ENCODE measurements at places on chromosomes 13 and 19. TPM values are rescaled to one million over a fixed set of nuclear protein-coding genes. Genes with fewer than 3 reads are reported as not detected.

POGLUT2 gene
- total RNA-seq: 2.5 TPM

CCNE1 gene
- total RNA-seq: 4.5 TPM

GCDH gene
- total RNA-seq: 28.5 TPM

C5AR1 gene
- total RNA-seq: 1.3 TPM

FNDC3A gene
- 30.7 TPM for total RNA-seq

SIGLEC11 gene
- not detected for total RNA-seq

FXYD7 gene
- not detected for total RNA-seq

IZUMO4 gene
- 5.9 TPM for total RNA-seq

KLK14 gene
- 6.6 TPM for total RNA-seq

DNA sequence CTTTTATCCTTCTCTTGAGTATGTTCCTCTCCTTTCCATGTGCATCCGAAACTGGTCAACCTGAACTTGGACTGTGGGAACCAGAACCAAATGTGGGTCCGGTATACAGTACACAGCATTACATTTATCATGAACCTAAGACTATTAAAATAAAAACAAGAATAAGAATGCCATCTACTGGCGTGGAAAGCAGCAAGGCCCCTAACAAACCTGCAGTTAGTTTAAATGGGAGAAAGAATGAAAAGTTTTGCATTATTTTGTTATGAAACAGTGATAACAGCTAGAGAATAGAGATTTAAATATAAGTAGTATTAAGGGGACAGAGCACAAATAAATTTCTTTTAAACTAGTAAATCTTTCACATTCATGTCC is 159.5 kb downstream of the RBM26 start:
- no peak for DNase-seq

- no peak for DNase-seq
Measured at GRCh38 chr13:62280590-62280989, 864.9 kb upstream of the PCDH20 start.

GRCh38 chr19:46408664-46409039 is 4.7 kb downstream of the CCDC8 start:
- no peak for DNase-seq

DNA sequence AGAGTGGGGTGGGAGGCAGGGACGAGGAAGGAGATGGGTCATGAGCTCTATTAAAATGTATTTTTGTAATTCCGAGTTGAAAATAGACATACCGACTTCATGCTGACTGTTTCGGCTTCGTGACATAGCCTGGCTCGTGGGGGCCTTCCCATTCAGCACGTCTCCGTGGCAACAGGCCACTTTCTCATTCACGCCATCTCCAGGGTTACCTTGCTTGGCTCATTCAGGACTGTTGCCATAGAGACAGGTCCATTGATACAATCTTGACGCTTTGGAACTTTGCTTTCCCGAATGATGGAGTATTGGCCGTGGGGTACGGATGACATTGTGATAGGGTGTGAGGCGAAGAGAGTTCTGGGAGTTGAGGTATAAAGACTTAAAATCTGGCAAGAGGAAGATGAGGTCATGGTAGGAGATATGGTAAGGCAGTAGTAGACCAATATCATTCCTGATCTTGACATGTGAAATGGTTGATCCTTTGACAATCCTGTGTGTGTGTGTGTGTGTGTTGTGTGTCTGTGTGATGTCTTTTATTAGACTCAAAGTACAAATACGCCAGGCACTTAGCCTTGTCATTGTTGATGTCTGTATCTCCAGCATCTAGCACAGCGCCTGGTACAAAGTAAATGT is 97.3 kb downstream of the CACNA1A start:
- no peak for DNase-seq

- no peak for DNase-seq
Measured at GRCh38 chr19:34120141-34120540, 52.2 kb upstream of the LSM14A start.

GRCh38 chr19:1418951-1419738 is 11.8 kb downstream of the DAZAP1 start:
- no peak for DNase-seq

- no peak for DNase-seq
Measured at GRCh38 chr19:6217752-6218334, 61.9 kb downstream of the MLLT1 start.

DNA sequence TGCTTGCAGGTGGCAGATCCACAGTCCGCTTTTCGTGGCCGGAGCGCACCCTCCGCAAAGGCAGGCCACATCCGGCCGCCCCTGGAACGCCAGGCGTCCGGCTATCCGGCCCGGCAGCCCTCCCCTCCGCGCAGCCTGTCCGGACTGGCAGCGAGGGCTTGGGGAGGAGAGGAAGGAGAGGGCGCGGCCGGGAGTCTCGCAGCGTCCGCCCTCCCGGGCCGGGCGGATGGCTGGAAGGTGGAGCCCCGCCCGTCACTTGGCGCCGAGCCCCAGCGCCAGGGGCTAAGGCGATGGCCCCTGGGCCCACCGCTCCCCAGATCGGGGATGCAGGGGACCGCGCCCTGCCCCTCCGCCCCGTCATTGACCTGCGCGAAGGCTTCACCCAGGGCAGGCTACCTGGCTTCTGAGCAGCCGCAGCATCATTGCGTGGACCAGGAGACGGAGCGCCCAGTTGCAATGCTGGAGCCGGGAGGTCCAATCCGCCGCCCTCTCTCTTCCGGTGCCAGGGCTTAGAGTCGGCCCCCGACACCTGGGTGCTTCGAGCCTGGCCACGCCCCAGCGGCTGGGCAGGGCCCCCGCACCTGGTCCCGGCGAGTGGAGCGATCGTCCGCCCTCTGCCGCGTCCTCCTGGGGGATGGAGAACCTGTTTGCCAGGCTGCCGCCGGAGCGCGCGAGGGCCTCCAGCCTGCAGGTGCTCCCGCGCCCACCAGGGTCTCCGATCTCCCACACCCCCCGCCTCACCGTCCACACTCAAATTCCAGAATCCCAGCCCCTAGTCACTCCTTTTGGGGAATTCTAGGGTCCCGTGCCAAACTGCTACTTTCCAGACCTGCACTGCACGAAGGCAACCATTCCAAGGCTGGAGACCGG is at the start of gene FUT1:
TSS of gene FUT1 (minus strand) at position 146 of the 870 bp plus-strand sequence. CDS start 1,360 bp downstream, outside the sequence.
- no peak for DNase-seq

DNA sequence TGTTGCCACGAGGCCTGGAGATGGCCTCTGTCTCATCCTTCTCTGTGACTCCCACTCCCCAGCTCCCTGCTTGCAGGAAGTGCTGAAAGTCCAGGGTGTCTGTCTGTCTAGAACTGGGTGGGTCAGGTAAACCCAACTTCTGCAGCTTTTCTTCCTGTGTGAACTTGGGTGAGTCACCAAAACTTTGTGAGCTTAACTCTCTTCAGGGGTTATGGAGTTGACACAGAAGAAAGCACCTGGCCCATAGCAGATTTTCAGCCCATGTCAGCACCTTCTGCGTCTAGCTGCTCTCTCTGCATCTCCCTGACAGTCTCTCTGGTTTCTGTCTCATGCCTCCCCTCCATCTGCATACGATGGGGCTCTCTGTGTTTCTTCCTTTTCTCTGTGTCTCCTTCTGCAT is 4.2 kb upstream of the CACNG7 start:
- DNase-seq: no peak

- DNase-seq: no peak
Measured at GRCh38 chr13:41764558-41764957, 196.4 kb downstream of the VWA8 start.

- DNase-seq: no peak
Measured at GRCh38 chr13:102724923-102725322, 30.1 kb upstream of the METTL21C start.

DNA sequence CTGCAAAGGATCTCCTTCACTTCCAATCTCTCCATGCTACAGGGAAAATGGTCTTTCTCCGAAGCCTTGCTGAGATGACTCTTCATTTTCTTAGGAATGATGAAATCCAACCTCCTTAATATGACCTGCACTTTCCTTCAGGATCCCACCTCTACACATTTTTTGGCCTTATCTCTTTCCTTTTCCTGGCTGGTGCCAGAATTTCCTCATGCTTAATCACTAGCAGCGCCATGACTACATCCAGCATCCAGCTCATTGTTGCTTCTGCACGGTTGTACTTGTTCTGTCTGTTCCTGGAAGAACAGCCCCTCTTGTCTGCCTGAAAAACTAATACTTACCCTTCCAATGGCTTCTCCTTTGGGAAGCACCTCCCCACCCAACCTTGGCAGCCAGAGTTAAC is 68.4 kb downstream of the TEX26 start:
- DNase-seq: no peak

GRCh38 chr13:73336773-73337172 is 278.0 kb downstream of the KLF5 start:
- no peak for DNase-seq

- DNase-seq: no peak
Measured at GRCh38 chr13:91158017-91158395, 189.5 kb upstream of the MIR17HG start.

DNA sequence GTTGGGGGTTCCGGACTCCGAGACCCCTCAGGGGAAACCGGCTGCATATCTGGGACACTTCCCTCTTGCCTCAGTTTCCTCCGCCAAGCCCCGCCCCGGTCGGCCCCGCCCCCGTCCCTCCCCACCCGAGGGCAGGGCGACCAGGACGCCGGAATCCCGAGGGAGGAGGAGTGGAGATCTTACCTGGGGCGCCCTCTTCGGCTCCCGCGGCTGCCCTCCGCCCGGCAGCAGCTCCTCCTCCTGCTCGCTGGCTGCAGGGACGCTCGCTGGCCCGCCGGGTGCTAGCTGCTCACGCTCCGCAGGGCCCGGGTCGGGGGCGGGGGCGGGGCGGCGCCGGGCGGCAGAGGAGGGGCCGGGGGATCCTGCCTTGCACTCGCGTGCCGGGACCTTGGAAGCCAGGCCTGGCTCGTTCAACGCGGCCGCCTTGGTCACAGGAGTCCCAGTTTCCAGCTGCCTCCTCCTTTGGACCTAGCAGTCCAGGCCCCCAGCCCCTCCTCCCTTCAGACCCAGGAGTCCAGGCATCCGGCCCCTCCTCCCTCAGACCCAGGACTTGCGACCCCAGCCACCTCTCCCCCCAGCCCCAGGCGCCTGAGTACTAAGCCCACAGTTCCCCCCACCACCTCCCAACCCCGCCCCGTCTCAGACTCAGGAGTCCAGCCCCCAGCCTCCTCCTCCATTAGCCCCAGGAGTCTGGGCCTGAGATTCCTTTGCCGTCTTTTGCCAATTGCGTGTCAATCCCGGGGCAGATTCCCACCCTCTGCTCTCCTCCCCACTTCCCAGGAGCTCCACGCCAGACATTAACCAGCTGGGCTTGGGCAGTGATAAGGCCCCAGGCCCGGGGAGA is at the start of gene NTF4:
TSS of gene NTF4 (minus strand) at position 51 of the 844 bp plus-strand sequence. CDS start 2,821 bp downstream, outside the sequence.
- DNase-seq: no peak

- DNase-seq: no peak
Measured at GRCh38 chr13:41231786-41232185, 31.6 kb downstream of the MTRF1 start.

DNA sequence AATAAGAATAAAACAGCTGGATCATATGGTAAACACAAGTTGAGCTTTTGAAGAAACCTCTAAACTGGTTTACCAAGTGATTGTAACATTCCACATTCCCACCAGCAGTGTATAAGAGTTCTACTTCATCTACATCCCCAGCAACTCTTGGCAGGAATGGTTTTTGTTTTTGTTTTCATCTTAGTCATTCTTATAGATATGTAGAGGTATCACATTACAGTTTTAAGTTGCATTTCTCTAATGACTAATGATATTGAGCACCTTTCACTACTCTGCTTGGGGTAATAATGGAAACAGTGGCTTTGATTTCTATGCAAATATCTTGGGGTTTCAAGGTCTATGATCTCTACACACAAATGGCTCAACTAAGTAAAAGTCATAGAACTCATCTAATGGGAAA is 614.5 kb downstream of the TBC1D4 start:
- no peak for DNase-seq

DNA sequence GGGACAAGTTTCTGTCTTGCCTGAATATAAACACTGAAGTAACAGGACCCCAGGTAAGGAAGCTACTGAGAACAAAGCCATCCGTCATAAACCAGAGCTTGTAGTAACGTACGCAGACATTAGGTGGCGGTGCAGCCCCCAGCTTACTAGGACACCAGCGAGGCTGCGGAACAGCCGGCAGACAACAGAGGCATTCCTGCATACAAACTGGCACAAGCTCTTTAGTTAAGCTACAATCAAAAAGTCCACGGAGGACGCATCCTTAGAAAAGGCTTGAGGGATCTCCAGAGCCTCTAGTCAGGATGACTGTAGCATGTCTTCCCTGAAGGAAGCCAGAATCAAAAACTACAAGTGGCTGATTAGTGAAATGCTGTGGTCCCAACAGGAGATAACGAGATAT is 26.2 kb downstream of the ZNF160 start:
- no peak for DNase-seq

DNA sequence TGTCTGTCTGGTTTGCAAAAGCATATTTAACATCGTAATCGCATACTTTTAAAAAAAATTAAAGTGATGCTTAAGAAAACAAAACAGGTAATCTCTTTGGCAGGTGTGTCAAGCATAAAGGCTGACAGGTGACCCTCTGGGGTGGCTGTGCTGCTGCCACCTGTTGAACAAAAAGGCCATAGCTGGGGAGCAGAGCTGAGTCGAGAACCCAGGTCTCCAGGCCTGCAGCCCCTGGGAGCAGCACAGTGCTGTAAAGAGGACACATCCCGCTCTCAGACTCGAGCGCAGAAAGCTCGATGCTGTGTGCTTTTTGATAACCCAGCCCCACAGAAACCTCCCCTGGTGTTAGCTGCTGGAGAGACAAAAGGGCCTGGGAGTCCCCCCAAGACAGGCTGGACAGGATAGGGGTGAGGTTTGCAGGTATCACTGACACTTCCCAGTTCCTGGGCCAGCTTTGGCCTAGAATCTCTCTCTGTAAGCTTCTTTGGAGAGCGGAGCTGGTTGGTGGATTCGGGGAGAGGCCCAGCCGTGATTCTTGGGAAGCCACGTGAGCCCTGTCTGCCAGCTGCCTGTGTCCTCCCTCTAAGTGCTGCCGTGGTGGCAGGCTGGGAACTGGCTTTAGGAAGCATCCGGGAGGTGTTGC is 66.9 kb downstream of the C13orf42 start:
- no peak for DNase-seq

- DNase-seq: no peak
Measured at GRCh38 chr13:113421673-113422270, 31.5 kb downstream of the ADPRHL1 start.

GRCh38 chr13:60135344-60135743 is 28.4 kb downstream of the DIAPH3 start:
- no peak for DNase-seq

DNA sequence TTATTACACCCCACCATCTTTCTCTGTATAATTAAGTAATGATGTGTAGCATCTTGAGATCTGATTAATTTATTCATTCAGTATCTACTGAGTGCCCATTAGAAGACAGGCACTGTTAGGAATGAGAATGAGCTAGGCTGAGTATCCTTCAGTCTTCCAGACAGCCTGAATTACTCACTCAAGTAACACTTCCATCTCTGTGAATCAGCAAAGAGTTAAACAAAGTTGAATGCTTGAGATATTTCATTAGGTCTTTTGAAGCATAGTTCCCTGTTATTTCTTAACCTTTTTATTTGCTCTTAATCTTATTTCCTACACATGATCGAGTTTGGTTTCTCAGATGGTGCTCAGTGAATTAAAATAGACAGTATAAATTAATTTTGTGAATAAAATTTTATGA is 413.7 kb downstream of the DCT start:
- DNase-seq: no peak

- DNase-seq: no peak
Measured at GRCh38 chr13:83008212-83008929, 873.9 kb downstream of the SLITRK1 start.

Data from suprapubic skin (tissue), 4 donors.